ENCODE measurements at places on chromosomes 1 and 21.
A peak's percentile ranks its signal among the peaks of the same experiment; 100 is the strongest.

GRCh38 chr1:155499263-155499662 lies 63.3 kb downstream of the ASH1L start:
- DNase-seq: no peak

- no peak for DNase-seq
Observed at GRCh38 chr1:152735648-152736047, 22.2 kb upstream of the KPRP start.

DNA sequence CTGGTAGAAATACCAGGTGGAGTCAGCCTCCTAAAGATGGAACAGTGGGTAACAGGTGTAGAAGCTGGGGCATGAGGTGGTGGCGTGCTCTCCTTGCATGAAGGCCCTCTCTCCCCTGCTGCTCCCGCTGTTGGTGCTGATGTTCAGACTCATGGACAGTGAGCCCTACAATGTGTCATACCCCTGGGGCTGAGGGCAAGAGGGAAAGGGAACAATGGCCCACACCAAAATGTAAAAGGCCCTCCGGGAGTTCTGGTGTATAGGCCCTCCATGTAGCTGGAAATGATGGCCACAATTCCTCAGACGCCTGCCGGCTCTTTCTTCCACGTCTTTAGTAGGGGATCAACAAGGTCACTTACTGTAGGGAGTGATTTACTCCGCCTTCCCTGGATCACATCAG lies 194.9 kb downstream of the DYRK1A start:
- no peak for DNase-seq

DNA sequence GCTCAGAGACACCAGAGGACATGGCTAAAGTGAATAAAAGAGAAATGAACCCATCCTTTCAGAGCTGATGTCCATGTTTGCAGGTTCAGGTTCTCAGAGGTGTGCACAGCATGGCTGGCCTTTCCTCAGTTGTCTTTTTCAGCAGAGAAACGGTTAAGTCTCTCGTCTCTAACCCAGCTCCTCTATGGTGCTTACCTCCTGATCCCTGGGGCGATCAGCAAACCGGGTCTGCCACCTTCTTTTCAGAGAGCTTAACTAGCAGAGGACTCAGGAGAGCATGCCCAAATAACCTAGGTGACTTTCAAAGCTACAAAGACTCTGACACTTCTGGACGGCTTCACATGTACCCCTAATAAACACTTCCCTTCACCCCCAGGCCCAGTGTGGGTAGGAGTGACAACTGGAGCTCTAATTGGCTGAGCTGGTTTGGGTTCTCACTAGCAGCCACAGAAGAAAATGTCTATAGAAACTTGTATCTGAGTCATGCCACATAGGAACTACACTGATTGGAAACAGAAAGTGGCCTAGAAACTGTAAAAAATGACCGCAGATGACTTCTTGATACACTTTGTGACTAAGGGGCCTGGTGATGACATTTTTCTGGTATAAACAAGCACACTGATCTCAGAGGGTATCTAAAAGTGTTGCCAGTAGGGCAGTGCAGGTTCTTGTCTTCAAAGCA lies at the start of gene AIM2:
Gene AIM2 (minus strand): TSS at position 329 of the 682 bp plus-strand sequence. CDS start 3,267 bp downstream, outside the sequence.
- DNase-seq: no peak

GRCh38 chr21:18411565-18411964 lies 8.0 kb upstream of the TMPRSS15 start:
- no peak for DNase-seq

DNA sequence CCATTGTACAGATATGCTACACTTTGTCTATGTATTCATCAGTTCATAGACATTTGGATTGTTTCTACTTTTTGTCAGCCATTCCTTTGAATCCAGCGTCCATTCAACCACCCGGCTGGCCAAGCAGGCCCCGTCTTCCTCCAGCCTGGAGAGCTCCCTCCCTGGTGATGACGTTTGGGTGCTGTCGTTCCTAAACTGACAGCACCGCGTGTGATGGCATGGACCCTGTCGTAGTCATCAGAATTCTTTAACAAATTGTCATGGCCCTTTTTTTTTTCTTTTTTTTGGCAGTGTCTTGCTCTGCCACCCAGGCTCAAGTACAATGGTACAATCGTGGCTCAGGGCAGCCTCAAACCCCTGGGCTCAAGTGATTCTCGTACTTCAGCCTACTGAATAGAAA lies 138.6 kb upstream of the ERRFI1 start:
- no peak for DNase-seq

- no peak for DNase-seq
Observed at GRCh38 chr1:179127163-179127895, 45.5 kb downstream of the TOR3A start.

- DNase-seq: no peak
Observed at GRCh38 chr1:221747839-221748238, 6.0 kb upstream of the DUSP10 start.

GRCh38 chr21:35812679-35813078 lies 247.6 kb downstream of the SETD4 start:
- DNase-seq: no peak

GRCh38 chr1:19360843-19361610 lies 48.9 kb downstream of the SLC66A1 start:
- DNase-seq: no peak

DNA sequence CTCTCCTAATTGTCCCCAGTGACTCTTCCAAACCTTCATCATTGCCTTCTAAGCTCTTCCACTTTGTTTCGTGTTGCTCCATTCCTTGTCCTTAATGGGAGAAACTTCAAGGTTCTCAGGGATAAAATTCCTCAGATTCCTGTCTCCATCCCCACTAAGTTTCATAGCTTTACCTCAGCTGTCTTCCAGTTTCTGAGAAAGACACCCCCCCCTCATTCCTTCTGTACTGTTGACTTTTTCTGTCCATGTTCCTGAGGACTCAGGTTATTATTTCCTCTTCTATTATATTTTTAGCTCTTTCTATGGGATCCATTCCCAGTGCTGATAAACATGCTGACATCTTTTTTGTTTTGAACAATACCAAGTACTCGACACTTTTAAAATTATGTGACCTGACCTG lies 215.3 kb upstream of the PTGFR start:
- DNase-seq: no peak

DNA sequence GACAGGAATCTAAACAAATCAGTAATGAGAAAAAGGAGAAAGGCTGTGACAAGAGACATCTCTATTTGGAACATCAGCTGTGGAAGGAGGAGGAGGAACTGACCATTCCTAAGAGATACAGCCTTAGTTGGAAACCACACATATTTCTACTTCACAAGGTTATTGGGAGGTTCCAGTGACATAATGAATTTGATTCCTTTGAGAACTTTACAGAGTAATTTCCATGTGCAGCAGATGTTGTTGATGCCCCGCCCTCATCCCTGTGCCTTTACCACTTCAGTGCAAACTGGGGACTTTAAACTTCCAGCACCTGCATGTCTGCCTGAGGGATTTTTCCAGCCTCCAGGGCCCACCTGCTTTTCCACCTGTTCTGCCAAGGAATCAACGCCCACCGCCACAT lies 9.3 kb upstream of the ST6GALNAC5 start:
- DNase-seq: no peak

- DNase-seq: peak; percentile 44
Observed at GRCh38 chr1:212557739-212558692, 50.5 kb upstream of the ATF3 start.

DNA sequence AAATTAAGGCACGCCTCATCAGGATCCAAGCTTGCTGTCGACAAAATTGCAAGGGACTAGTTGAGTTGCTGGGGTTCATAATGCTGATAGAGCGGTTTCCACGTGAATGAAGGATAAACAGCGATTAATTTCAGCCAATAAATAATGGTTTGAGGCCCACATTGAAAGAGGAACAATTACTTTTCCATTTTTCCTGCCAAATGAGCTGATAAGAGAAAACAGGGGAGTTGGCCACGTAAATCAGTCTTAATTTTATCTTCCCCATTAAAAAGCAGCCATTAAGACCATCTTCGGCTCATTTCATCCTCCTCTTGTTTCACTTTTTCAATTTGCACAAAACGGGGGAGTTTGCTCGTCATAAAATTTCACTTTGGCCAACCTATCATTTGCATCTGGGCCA lies 235.5 kb upstream of the RRP15 start:
- DNase-seq: no peak

DNA sequence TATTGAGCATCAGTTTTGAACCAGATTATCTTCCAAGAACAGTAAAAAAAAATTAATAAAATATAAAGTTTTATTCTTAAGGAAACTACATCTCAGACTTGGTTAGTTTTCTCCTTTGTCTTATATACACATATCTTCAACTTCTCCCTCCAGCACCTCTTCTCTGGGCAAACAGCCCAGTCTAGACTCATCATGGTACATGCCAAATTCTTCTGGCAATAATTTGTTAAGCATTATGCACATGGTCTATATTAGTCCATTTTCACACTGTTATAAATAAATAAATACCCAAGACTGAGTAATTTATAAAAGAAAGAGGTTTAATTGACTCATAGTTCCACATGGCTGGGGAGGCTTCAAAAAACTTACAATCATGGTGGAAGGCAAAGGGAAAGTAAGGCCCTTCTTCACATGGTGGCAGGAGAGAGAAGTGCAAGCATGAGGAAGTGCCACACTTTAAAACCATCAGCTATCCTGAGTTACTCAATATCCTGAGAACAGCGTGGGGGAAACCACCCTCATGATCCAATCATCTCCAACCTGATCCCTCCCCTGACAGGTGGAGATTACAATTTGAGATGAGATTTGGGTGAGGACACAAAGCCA lies 108.7 kb upstream of the RNPC3 start:
- no peak for DNase-seq

DNA sequence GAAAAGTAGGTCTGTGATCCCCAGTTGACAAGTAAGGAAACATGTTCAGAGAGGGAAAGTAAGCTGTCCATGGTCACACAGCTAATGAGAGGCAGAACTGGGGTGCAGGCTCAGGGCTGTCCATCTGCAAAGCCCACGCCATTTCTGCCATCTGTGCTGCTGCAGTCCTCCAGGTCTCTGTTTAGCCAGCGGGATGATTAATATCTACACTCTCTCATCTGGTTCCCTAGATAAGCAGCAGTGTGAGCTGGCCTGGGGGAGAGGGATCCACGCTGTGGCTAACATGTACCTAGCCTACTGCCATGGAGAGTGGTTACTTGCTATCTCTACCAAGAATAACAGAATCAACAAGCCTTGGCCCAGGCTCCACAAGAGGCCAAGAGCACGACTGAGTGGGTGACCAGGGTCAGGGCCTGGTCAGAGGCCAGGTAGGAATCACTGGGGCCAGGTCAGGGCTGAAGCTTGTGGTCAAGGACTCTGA lies 75.2 kb downstream of the TRABD2B start:
- DNase-seq: no peak

GRCh38 chr1:75733661-75734060 lies 9.2 kb downstream of the ACADM start:
- DNase-seq: no peak

DNA sequence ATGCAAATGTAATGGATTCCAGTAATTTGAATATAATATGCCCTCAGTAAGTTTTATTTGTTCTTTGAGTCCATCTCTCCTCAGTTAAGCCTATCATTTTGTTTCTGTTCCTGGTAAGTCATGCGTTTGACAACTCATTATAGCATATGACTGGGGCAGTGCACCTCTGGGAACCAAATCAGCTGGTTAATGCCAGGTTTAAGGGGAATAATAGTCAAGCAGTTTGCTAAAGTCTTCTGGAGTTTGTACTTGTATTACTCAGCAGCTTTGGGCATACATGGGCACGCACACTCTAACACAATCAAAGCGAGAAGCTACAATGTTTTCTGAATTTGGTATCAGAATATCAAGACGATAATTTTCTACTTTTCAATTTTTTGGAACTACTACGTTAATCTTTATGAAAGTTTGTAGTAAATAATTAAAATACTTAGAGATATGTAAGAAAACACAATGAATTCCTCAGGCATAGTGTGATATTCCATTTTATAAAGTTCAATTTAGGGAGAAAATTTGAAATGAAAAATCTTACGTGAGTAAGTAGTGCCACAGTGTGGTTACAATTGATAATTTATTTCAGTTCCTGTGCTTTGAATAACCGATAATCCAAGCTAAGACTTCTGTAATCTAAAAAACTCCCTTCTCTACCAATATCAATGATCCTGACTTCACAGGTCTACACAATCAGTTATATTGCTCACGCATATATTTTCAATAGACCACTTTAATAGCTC lies 43.8 kb upstream of the KCTD3 start:
- no peak for DNase-seq

DNA sequence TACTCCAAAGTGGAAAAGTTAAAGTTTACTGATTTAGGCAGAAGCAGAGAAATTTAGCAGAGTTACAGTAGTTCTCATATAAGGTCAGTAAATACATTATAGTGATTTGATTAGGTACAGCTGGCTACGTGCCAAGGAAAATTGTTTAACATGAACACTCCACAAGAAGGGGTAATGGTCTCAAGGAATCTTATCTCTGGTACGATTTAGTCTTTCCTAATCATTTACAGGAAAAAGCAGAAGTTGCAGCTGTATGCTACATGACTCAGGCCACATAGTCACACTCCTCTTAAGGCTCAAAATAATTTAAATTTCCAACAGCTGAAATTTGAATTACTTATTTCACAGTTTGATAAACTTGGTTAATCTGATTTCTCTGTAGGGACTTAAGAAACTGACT lies 36.9 kb upstream of the OR2B11 start:
- no peak for DNase-seq

GRCh38 chr1:233901495-233901894 lies 3.0 kb upstream of the SLC35F3 start:
- no peak for DNase-seq

GRCh38 chr1:40385437-40386358 lies 12.2 kb downstream of the SMAP2 start:
- no peak for DNase-seq

DNA sequence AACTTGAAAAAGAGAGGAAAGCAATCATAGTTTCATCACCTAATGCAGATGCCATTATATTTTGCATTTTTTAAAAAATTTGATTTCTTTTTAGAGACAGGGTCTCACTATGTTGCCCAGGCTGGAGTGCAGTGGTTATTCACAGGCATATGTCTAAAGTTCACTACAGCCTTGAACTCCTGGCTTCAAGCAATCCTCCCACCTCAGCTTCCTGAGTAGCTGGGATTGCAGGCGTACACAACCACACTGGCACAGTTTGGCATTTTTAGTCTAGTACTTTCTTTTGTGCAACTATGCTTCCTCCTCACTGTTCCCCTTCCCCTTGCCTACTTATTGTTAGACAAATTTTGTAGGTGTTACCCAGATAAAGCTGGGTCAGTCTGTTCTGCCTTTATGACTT lies 18.0 kb downstream of the RHOU start:
- no peak for DNase-seq

- DNase-seq: no peak
Observed at GRCh38 chr1:117359561-117360289, 7.5 kb upstream of the MAN1A2 start.

DNA sequence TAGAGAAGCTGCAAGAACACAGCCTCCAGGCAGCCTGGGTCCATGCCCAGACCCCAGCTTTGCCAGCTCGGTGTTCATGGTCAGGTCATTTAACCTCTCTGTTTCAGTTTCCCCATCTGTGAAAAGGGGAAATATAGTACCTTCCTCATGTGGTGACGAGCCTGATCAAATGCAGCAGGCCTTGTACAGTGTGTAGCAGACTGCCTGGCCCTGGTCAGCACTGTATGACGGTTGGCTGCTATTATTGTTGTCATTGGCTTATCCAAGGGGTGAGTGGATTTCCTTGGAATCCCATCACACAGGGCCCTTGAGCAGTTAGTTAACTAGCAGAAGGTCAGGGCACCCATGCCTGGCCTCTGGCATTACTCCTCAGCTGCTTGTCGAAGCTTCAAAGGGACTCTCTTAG lies 6.6 kb upstream of the TMEM51 start:
- DNase-seq: no peak

GRCh38 chr1:6815726-6816125 lies 30.5 kb downstream of the CAMTA1 start:
- DNase-seq: no peak

- DNase-seq: no peak
Observed at GRCh38 chr1:66553846-66554245, 19.9 kb downstream of the SGIP1 start.

Measured in NCI-H1930 (cell line).